ENCODE measurements at places on chromosomes 13 and 19. TPM values are rescaled to one million over a fixed set of nuclear protein-coding genes. Genes with fewer than 3 reads are reported as not detected.

Gene LINGO3
- total RNA-seq: not detected

Gene ZNF480
- 4.2 TPM for total RNA-seq

Gene LRRC8E
- total RNA-seq: 3.1 TPM

Gene VAV1
- total RNA-seq: 0.03 TPM

Gene LRRC25
- 0.07 TPM for total RNA-seq

Gene ZNF493
- 21.8 TPM for total RNA-seq

Gene DIAPH3
- 4.7 TPM for total RNA-seq

Gene SYNE4
- total RNA-seq: 0.20 TPM

Gene ZNF607
- total RNA-seq: 6.8 TPM

Gene PRSS57
- not detected for total RNA-seq

Gene STARD13
- total RNA-seq: 23.5 TPM

Gene ATP1A3
- total RNA-seq: 0.13 TPM

Gene NKPD1
- 0.26 TPM for total RNA-seq

Gene FXYD1
- total RNA-seq: 4.2 TPM

Gene GARIN5A
- total RNA-seq: 0.23 TPM

Gene CACNA1A
- 30.2 TPM for total RNA-seq

Data from smooth muscle cell of the pulmonary artery (primary cell).